CD4-positive, CD25-positive, alpha-beta regulatory T cell (primary cell): ENCODE measurements at places on chromosomes 6 and 20. TPM values are rescaled to one million over a fixed set of nuclear protein-coding genes. Genes with fewer than 3 reads are reported as not detected.

The NFKBIE gene
- 53.8 TPM for total RNA-seq

The TCF15 gene
- not detected for total RNA-seq

The SIRPB1 gene
- 2.4 TPM for total RNA-seq

The CABLES2 gene
- total RNA-seq: 7.0 TPM

The ULBP3 gene
- total RNA-seq: 1.3 TPM
